ENCODE measurements at places on chromosomes 16 and 17.
A peak's percentile ranks its signal among the peaks of the same experiment; 100 is the strongest.

DNA sequence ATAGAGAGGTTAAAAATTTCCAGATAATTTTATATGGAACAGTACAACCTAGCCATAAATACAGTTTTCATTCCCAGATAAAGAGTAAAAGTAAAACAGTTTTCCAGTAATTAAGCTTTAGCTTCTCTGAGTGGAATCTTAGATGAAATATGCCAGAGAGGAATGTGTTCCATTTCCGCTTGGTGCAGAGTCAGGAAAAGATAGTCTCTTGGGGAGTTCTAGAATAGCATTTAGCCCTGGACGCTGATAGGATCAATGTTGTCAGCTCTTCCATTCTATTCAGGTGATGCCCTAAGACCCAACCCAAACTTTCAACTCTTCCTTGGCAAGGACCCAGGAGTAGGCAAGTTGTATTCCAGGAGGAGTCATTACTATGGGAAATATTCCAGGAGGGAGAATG lies 30.9 kb upstream of the ABCA3 start:
- no peak for DNase-seq

DNA sequence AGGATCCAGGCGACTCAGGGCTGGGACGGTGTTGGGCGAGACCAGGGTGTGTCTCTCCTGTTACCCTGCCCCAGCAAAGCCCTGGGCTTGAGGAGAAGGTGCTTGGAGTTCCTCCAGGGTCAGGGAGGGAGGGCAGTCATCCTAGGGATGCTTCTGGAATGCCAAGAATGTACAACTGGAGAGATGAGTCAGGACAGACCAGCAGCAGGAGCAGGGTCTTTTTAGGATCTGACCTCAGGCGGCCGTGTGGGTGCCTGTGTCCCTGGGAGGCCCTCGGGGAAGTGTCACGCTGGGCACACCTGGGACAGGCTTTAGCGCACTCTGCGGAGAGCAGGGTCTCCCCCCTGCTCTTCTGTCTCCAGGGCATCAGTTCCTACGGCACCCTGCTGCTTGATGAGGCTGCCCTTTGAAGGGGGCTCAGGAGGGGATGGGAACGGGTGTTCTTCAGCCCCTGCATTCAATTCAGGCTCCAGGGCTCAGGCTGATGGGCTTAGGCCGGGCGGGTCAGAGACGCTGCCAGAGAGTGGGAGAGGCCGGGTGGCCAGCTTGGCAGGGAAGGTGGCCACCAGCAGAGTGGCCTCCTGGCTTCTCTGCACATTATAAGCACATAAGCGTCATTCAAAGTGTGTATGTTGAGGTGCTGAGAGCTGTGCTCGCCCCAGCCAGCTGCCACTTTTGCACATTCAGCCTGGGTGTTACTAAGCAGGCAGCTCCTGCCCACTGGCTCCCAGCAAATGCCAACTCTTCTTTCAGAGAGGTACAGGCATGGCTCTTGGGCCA lies 8.4 kb upstream of the MTSS2 start:
- DNase-seq, result peak; percentile 70

GRCh38 chr17:17994271-17995069 lies 21.8 kb downstream of the DRC3 start:
- peak; percentile 31 for DNase-seq

DNA sequence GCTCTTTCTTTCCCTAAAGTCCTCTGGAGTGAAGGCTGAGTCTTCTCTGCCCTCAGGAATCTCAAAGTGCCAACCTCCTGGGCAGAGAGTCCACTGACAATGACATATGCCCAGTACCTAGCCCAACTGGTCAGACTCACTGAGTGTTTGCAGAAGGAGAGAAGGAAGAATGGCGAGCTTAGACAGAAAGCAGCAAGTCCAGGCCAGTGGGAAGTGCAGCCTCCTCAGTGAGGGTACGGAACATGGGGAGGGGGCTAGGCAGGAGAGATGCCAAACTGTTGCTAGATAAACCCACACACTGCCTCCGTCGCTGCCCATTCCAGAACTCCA lies 678 bp downstream of the EXOC7 start:
- DNase-seq, result no peak

- DNase-seq, result peak; percentile 65
These were observed 607 bp upstream of the NCOR1 start for GRCh38 chr17:16215965-16216316.

DNA sequence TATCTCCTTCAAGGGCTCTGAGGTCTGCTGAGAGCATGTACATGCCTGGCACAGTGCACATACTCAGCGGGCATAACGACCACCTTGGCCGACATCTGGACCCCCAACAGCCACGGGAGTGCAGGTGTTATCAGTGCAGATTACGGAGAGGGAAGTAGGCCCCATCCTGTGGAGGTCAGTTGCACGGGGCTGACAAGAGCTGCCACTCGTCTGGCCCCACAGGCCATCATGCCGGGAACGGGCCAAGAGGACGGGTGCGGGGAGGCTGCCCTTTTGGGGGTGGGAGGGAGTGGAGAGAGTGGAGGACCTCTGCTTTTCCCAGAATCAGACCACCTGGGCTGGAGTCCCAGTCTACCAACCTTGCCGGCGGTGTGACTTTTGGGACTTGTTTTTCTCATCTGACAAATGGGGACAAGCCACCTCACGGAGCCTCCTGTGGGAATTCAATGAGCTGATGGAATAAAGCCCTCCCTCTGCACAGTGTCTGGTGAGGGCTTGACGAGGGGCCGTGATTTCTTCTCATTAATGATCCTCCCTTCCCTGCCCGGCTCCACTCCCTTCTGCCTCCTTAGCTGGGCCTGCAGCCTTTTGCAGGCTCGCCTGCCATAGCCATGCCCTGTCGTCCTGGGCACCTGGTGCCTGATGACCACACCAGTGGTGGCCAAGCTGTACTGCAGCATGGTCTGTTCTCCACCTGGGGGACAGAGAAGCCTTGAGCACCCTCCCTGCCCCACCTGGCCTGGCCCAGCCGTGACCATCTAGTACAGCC lies 4.6 kb downstream of the PRSS33 start:
- no peak for DNase-seq

DNA sequence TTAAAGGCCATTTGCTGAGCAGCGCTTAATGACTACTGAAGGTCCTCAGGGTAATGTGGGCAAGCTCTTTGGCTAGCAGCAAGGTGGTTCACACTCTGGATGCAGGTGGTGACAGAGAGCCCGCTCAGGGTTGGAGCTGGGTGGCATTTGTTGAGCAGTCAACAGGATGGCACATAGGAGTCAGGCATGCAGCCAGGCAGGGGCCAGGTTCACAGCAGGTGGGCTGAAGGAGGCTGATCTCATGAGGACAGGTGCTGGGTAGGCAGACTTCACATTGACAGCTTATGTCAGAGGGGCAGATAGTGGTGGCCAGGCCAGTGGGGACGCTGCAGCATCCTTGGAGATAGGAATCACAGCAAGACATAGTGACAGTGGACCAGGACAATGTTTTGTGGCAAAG lies 4.5 kb downstream of the KRTAP3-1 start:
- no peak for DNase-seq

GRCh38 chr17:15006421-15007128 lies 258.6 kb downstream of the PMP22 start:
- DNase-seq, result no peak
